ENCODE measurements at places on chromosomes 11 and 22.

- DNase-seq: no peak
Observed at GRCh38 chr11:12430954-12431595, 53.7 kb downstream of the PARVA start.

DNA sequence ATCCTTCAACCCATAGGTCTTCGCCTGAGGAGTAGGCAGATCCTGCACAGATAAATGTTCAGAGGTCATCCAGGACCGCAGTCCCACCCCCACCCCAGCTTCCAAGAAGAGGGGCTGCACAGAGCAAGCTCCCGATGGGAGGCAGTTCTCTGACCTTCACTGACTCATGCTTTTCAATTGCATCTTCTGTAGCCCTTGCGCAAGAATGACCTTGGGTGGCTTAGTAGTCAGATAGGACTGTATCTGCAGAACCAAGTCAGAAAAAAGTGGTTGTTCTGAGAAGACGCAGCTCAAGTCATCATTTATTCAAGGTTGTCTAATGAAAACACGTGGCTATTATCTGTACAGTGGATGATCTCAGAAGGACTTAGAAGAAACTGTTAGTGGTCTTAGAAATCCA is 16.4 kb upstream of the GRAMD1B start:
- DNase-seq: no peak

- DNase-seq: no peak
Observed at GRCh38 chr11:96145163-96145585, 197.8 kb downstream of the MAML2 start.

GRCh38 chr22:23376256-23376655 is 195.9 kb downstream of the BCR start:
- no peak for DNase-seq

DNA sequence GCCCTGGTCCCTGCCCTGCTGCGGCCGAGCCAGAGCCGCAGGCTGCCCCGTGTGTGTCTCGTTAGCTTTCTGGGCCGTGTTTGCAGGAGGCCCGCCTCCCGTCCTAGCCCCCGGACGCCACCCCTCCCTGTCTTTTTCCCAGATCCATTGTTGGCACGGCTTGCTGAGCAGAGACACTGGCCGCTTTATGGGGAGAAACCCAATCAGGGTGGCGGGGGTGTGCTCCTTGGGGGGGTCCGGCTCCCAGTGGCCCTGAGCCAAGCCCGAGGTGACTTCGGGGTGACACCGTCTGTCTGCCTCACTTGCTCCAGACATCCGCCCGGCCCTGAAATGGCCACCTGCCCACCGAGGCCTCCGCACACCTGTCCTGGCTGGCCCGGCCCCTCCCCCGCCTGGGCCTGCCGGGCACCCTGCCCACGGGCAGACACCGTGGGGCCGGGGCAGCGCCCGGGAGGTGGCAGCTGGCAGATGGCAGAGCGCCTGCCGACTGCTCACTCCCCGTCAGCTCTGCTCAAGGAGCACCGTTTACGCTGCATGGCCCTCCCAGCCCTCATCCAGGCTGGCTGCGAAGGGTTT is 43.1 kb upstream of the PPARA start:
- no peak for DNase-seq

- no peak for DNase-seq
Observed at GRCh38 chr22:35313311-35314121, 13.8 kb downstream of the TOM1 start.

DNA sequence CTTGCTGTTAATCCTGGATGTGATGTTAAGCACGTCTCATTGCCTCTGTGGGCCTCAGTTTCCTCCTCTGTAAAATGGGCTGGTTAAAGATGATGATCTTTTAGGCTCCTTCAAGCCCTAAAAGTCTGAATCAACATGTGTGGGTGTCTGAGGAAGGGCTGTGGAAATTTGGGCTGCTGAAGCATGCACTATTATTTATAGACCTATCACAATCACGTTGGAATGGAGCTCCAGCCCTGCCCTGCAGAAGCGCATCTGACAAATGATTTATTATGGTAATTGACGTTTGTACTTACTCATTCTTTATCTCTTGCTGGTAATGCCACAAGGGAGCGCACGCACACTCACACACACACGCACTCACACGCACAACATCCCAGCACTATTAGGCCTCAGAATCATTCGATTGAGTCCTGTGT is 20.4 kb downstream of the P2RX3 start:
- DNase-seq: no peak

DNA sequence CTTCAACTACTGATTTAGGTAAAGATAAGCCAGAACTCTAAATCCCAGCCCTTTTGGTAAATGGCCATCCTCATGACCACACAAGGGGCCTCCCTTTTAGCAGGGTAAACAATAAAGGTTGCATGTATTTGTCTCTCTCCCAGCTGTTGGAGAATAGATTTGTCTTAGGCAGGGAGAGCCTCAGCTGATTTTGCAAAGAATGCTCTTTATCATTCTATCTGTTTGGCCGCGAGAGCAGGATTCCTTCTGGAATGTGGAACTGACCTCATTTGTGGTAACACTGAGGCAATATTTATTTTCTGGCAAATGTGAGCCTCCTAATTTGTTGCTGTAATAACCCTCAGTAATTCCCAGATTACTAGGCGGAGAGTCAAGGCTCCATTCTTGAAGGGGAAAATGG is 15.3 kb downstream of the PTS start:
- DNase-seq: no peak

- no peak for DNase-seq
Observed at GRCh38 chr22:48863965-48864528, 963.6 kb downstream of the BRD1 start.
